NCI-H187 (cell line): ENCODE measurements at places on chromosomes 5 and 9.

GRCh38 chr5:144198386-144198785 is 27.7 kb downstream of the KCTD16 start:
- DNase-seq: no peak

GRCh38 chr5:79691007-79691406 is 1.4 kb downstream of the CMYA5 start:
- DNase-seq: no peak

- DNase-seq: no peak
Observed at GRCh38 chr5:110716247-110717245, 9.9 kb downstream of the TMEM232 start.

GRCh38 chr5:78006449-78006848 is 230.3 kb upstream of the TBCA start:
- peak; percentile 54 for DNase-seq

DNA sequence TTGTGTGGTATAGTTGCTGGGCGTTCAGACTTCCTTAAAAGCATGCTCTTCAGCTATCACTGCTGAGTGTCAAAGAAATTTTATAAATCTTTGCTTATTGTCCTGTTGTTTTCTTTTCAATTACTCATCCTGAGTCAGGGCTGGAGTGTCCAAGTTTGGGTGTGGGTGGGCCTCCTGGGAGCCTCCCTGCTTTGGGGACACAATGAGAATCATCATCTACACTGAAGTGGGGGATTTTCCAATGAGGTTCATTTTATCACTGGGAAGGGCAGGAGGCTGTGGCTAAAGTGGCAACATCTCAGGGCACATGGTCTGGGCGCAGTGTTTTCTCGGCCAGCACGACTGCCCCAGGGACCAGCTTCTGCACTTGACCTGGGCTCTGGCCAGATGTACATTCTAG is 19.5 kb downstream of the GFPT2 start:
- DNase-seq: no peak

GRCh38 chr9:96612966-96613589 is 6.6 kb downstream of the CDC14B start:
- DNase-seq: no peak

GRCh38 chr5:135335031-135335828 is 63.8 kb downstream of the MACROH2A1 start:
- DNase-seq: no peak

- DNase-seq: no peak
Observed at GRCh38 chr5:77698920-77699319, 60.4 kb upstream of the OTP start.

DNA sequence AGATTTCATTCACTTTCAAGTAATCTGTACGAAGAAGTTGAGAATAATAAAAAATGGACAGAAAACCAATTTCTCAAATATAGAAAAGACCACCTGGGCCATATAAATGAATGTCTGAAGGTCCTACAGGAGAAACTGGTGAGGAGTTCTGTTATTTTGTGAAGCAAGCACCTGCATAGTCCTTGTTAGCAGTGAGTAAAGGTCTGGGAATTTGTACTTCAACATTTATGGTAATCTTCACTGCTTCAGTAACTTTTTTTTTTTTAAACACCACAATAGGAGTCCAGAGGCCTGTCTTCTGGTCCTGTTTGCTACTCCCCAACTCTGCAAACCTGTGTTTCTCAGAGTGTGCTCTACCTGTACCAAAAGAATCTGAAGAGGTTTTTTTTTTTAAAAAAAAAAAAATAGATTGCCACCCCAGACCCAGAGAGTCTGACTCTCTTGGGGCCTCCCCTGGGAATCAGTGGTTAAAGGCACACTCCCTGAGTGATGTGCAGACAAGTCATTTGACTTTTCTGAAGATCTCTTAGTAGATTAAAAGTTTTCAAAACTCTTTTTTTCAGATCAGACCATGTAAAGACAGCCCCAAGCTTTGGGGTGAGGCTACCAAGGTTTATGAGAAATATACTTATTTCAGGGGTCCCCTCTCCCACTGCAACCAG is 55.5 kb downstream of the FAM81B start:
- DNase-seq: no peak

DNA sequence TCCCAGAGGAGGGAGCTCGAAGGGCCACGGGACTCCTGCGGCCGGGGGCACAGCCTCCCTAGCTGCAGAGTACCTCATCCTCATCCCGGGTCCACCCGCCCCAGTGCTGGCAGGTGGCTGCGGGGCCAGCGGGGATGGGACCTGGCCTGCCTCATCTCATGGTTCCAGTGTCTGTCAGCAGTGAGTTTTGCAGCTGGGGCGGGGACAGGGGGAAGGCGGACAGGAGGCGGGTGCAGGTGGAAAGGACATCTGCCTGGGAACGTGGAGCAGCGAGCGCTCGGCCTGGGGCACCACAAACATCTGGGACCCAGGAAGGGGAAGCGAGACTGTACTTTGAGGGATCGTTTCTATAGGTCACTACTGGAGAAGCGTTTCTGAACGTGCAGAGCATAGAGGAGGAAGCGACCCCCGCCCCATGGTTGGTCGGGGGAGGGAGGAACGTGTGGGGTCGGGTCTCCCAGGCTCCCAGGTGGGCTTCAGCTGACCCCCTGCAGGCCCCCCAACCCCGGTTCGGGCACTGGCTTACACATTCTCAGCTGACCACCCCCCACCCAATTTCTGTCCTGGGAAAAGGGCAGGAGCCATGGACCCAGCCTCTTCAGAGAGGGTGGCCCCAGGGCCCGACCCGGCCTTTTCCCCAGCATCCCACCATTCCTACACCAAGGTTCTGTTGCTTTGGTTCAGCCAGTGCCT is 56.5 kb upstream of the NOTCH1 start:
- DNase-seq: no peak

DNA sequence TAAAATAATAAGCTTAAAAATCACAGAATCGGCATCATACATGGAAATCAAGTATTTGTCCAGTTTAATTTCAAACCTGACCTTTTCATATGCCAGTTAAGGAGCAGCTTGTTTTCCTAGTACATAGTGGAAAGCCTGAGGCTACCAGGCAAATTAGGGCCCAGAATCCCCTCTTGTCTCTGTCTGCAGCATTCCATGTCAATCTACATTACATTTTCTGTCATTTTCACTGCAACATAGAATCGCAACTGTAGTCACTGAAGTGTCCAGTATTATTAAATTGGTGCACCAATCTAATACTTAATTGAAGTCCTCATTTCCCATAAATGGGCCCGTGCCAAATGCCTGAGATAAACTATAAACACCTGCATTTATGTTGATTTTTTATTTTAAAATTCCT is 1352.2 kb upstream of the ACO1 start:
- no peak for DNase-seq

DNA sequence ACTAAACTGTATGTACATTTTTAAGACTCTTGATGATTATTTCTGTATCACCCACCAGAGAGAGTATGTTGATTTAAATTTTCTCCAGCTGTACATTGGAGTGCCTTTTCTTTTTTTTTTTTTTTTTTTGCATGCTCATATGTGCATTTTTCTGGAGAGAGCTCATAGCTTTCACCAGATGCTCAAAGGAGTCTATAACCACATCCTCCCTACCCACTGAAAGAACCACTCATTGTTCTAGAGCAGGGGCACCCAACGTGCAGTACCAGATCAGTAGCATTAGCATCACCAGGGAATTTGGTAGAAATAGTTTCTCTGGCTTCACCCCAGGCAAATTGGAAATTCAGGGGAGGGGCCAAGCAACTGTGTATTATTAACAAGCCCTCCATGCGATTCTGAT is 53.9 kb upstream of the TMEM171 start:
- DNase-seq: no peak

DNA sequence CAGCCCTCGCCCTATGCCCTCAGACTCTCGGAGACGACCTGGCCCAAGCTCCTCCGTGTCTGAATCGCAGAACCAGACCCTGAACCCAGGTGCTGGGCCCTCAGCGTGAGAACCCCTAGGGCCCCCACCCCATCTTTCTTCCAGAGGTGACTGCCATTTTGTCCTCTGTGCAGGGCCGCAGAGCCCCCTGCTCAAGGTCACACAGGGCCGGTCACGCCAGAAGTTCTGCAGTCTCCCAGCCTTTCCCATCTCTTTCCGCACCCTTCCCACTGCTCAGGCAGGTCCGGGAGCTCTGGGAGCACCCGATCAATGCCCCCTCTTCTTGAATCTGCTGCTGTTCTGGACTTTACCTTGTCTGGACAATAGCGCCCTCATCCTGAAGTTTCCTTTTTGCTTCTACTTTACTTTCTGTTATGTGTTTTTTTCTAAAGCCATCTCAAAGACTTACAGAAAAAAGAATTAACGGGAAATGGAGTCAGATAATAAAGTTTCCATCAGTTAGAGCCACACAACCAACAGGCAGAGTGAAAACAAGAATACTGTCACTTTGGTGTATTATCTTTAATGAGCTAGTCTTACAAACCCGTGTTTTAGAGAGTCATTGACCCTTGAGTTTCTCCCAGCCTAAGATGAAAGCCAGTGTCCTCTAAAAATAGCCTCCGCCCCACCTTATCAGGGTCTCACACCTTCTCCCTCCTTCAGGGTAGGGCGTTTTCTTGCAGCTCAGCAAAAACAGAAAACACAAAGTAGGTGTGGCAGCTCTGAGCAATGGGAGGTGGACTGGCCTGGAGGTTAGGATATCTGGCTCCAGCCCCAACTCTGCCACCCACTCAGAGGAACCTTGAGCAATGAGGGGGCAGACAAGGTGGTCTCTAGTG is 1.8 kb downstream of the TMOD1 start:
- no peak for DNase-seq

DNA sequence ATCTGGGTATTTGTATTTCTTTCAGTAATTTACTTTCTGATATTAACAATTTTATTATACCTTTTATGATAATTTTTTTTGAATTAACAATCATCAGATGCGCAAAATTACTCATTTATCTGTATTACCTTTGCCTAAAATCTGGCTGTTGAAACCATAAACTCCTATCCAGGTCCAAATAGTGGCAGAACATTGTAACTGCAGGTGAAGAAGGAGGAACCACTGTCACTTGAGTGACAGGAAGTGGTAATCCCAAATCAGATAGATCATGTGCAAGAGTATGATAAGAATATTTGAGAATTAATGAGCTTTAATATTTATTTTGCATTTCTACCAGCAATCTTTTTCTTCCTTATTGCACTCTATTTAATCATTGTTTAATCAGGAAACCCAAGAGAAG is 139.3 kb upstream of the TLE4 start:
- DNase-seq: no peak

GRCh38 chr5:6700685-6701355 is 12.4 kb upstream of the TENT4A start:
- no peak for DNase-seq

- DNase-seq: no peak
Observed at GRCh38 chr9:130912932-130913598, 16.5 kb upstream of the QRFP start.

GRCh38 chr9:80866576-80867227 is 822.6 kb downstream of the TLE1 start:
- DNase-seq: no peak

DNA sequence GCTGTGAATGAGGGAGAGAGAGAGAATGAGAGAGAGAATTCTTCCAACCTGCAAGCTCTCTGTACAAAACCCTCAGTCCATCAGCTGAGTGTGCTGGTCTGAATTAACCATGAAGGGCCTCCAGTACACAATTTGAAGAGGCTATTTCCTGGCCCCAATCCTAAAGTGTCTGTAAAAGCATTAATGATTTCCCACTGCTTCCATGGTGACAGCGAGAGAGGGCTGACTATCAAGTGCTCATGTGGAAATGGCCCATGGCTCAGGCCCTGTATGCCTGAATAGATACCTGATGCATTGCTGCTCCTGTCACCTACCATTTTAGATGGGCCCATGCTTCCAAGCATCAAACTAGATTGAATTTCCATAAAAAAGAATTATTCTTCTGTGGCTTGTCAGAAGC is 592.4 kb downstream of the KIF4B start:
- peak; percentile 18 for DNase-seq

GRCh38 chr5:17405976-17406375 is 92.1 kb upstream of the TAF11L2 start:
- no peak for DNase-seq

DNA sequence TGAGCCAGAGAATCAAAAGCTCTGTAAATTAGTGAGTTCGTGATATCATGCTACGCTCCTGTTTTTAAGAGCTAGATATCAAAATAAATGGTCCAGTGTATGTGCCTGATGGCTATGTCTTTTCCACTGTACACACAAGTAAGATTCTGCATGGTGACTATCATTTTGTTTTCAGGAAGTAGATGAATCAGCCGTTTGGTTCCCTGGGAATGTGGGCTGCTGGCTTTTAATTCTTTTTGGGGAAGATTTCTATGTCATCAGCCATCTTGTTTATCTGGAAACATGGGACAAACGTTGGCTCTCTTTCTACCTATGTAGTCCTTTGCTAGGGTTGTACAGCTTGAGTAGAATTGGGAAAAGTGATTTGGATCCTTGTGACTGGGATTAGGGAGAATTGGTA is 126.7 kb downstream of the GRIA1 start:
- no peak for DNase-seq

GRCh38 chr9:28900406-28900805 is 1327.1 kb upstream of the C9orf72 start:
- DNase-seq: no peak

DNA sequence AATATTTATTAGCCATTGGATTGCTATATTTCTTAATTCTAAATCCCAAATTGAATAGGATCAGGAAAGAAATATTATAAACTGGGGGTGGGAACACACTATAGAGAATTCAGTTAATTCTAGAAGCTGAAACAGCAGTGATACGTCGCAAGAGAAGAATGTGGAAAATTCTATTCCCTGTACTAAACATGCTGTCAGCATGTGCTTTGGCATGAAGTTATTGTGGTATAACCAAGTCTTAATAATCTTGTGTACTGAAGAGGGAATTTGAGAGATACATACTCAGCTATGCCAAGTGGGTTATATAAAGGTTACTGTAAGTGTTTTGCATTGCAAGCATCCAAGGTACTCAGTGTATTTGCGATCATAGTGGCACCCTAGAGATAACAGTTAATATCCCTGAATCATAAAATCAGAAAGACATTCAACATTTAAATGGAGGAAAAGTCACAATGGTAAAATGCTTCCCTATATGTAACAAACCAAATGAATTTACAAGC is 1492.9 kb upstream of the C9orf72 start:
- DNase-seq: no peak

DNA sequence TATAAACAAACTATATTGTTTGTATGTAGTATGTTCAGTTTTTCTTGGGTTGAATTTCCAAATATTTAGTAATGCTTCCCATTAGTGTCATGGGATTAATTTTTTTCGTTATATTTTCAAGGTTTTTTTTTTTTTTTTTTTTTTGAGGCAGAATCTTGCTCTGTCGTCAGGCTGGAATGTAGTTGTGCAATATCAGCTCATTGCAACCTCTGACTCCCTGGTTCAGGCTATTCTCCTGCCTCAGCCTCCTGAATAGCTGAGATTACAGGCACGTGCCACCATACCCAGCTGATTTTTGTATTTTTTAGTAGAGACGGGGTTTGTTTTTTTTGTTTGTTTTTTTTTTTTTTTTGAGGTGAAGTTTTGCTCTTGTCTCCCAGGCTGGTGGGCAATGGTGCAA is 10.6 kb downstream of the DDX46 start:
- no peak for DNase-seq

- DNase-seq: no peak
Observed at GRCh38 chr5:81904166-81904565, 67.7 kb upstream of the ATG10 start.
